ENCODE measurements at places on chromosomes 3 and 15.

DNA sequence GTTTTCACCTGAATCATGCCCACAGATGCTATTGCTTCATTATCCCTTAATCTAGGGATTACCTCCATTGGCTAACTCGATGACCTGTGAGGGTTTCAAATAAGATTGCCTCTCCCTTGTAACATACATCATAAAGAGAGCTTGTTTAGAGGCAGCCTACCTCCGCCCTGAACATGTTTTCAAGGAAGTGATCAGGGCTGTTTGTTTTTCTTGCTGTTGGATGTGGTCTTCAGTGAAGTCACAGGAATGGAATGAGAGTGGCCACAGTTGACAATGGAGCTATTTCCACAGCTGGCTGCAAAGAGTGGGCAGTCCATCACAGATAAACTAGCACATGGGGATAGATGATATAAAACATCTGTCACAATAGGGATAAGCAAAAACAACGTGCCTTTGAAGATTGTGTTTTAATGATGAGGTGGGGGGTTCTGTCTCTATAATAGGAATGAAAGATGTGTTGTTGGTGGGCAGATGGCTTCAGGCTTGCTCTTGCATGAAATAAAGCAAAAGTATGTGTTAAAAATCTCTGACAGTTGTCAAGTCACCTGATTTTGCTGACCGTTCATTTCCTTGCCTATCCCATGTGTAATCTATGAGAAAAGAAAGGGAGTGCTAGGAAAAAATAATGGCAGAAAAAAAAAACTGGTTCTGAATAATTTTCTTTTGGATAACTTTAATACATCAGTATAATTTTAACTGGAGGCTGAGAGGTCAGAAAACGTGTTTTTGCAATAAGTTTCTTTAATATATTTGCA, 642.3 kb downstream of the RBMS3 start:
- no peak for DNase-seq

DNA sequence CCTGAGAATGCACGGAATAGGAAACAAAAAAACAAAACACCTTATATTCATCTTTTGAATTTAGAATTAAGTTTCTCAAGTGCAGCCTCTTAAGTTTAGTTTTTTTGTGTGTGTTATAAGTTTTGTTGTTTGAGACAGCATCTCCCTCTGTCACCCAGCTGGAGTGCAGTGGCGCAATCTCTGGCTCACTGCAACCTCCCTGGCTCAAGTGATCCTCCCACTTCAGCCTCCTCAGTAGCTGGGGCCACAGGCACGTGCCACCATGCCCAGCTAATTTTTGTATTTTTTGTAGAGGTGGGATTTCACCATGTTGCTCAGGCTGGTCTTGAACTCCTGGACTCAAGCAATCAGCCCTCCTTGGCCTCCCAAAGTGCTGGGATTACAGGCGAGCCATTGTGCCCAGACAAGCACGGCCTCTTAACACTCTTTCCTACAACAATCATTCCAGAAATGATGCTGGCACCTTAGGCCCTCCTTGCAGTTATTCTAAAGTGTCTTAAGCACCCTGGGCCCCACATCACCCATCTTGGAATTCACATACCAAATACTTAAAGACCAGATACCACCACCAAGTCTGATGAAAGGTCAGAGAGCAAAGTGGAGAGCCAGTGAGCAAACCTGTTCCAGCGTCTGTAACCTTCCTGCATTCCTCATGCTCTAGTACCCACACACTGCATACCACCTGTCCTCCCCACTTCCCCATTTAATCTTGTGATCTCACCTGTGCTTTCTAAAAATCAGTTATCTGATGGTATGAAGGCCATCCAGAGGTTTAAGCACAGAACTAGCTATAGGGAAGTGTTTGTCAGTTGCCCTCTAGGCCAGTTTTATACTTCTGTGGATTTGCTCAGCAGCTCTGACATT, 6.9 kb upstream of the SPG11 start:
- DNase-seq = no peak

DNA sequence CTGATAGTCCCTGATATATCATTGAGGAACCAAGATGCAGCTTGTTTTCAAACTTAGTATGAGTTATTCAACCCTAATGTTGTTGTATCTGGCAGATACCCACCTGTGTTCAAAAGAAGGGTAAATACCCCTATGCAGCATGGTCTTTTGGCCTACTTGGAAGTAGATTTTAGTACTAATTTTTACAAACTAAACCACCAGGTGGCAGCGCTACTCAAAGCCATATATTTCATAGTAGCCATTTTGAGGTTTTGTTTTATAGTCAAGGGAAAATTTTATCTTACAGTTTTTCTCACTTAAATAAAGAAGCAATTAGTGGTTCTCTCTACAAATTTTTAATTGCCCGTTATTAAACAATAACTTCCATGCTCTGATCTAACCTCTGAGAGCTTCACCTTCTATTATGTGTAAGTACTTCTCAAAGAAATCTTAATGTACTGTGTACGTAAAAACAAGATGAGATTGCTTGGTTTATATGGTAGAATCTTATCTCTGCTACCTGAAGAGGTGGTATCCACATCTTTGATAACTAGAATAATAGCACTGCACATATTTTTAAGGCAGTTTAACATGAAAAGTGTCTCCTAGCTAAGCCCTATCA, 31.5 kb upstream of the MLF1 start:
- DNase-seq = no peak

DNA sequence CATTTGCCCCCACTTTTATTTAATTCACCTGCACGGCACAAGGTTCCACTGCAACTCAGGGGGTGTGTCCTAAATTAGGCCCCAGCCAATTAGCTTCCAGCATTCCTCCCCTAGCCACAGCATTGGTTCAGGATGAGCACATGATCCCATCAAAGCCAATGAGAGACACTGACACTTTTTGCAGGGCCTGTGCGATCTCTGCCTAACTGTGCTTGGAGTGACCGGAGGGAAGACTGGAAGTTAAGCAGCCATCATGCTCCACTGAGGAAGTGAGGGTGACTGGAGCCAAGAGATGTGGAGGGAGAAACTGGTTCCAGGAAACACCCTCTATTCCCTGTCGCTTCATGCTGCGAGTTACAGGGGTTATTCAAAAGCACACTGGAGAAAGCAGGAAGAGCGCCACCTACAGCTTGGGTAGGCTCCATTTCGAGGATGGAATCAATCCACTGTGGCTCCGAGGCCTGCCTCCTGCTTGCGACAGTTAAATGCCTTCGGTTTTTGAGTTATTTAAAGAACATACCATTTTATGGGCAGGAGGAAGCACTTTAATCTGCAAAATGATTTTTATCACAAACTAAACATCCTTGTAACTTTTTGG, 122.2 kb upstream of the WNT5A start:
- no peak for DNase-seq

DNA sequence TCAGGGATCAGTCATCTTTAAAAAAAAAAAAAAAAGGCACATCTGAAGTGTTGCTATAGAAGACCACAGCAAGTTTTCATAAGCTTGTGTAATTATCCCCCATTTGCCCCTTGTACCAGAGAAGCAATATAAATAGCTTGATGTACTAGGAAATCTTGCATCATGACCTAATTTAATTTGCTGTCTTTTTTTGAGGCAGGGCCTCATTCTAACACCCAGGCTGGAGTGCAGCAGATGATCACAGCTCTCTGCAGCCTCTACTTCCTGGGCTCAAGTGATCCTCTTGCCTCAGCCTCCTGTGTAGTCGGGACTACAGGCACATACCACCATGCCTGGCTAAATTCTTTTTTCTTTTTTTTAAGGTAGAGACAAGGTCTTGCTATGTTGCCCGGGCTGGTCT, 88.7 kb downstream of the ARIH1 start:
- no peak for DNase-seq

GRCh38 chr3:187821616-187822317, 76.5 kb upstream of the BCL6 start:
- DNase-seq = no peak

GRCh38 chr3:122767540-122768372, 25.9 kb downstream of the HSPBAP1 start:
- DNase-seq = no peak

- no peak for DNase-seq
These were observed 13.6 kb downstream of the KLF15 start for GRCh38 chr3:126343649-126344035.

- DNase-seq = no peak
These were observed 245.0 kb downstream of the NTRK3 start for GRCh38 chr15:88011533-88011932.

DNA sequence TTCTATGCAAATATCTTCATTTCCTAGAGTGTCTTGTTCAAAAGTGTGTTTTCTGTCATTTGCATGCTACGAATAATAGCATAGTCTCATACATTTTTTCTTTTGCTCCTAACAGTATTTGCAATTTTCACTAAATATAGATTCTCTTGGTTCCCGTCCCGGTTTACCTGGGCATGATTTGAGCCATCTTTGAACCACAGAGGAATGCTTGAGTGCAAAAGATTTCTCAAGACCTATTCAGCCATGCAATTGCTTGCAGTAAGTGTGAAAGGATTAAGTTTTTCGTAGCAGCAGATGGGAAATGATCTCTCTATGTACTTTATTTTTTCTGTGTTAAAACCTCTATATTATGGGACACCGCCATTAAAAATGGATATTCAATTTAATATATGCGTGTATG, 733.0 kb downstream of the ZPLD1 start:
- DNase-seq = no peak

DNA sequence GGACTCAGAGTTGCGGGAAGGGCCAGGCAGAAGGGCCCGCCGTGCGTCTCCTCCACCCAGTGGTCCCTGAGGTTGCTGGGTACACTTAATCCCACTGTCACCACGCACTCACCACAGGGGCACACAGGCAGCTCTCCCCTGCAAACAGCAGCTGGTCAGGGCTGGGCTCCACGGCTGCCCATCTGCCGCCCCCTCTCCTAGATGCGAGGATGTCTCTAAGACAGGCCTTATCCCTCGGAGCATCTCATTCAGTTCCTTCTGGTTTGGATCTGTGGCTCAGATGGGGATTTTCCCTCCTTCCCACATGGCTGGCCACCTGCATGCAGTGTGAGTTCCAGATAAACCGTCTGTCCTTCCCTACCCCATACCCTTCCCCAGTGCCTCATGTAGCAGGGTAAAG, 26.3 kb downstream of the MRPS11 start:
- DNase-seq = no peak

DNA sequence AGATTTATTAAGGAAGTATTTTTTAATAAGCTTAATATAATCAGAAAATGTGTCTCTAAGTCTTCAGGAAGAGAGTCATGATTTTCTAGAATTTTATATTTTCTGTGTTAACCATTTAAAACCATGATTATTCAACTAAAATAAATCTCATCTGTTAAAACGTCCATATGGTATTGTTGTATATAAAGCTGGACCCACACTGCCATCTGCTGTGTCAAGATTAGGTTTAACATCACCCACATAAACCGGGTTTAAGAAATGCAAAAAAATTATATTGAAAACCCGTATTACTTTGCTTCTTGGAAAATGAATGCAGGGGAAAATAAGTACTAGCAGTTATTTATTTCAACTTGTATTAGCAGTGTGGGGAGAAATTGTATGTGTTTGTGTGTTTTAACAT, 9.5 kb upstream of the CCDC66 start:
- DNase-seq = no peak
